Activated gamma-delta T cell (primary cell): ENCODE measurements at places on chromosomes 13 and 19.

- DNase-seq = no peak
These were observed 699 bp downstream of the TMEM259 start for GRCh38 chr19:1019980-1020867.

- no peak for DNase-seq
These were observed 14.5 kb downstream of the KLK4 start for GRCh38 chr19:50896591-50897190.

DNA sequence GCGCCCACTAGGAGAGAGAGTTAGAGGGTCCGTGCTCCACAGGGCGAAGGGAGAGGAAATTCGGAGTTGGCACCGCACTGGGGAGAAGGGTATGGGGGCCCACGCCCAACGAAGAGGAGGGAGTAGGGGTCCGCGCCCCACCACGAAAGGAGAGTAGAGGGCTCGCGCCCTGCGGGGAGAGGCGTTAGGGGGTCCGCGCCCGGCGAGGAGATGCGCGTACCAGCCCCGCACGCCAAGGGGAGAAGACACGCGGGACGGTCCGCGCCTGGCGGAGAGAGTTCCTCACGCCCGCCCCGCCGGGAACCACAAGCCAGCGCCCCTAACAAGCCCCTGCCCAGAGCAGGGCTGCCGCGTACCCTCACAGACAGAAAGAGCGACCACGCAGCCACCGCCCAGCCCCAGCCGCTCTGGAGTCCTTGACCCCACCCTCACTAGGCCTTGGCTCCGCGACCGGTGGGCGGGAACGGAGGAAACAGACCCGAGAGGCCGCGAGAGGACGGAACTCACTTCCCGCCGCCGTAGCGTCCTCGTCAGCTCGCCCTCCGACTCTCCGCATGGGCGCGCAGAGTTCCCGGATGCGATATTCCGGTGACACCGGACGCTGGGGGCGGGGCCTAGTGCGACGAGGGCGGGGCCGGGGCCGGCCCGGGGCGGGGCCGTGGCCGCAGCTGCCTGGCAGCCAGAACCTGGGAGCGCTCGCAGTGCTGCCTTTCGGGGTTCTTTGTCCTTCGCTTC, 20.0 kb upstream of the ZSCAN18 start:
- DNase-seq = peak; percentile 12

DNA sequence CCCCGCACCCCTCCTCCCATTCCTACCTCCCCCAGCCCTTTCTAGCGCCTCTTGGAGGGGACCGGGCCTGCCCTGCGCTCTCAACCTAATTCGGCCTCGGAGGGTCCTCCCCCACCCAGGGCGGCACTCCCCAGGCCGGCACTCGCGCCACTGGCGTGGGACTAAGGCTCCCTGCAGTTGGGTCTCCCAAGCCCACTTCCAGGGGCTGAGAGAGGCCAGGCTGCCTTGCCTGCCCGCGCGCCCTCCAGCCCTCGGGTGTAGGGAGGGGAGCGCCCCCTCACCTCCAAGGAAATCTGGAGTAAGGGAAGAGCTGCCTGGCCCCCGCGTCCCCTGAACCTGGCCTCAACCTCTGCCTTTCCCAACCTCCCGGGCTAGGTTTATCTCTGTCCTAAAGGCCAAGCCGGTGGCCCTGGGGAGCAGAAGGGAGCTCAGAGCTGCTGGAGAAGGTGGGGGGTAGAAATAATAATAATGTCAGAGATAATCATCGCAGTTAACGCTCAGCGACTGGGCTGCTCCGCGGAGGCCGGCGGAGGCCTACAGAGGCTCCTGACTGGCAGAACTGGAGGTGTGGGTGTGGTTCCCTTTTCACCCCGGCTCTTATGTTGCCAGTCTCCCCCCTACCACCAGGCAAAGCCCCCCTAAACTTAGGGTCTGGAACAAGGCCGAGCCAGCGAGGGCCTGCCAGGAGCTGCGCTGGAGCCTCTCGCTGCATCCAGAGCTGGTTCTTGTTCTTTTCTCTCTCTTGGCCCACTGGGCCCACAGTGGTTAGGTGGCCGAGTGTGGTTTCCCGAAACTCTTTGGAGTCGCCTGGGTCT, 9.6 kb downstream of the ZIC2 start:
- no peak for DNase-seq

GRCh38 chr13:21133077-21133476, 43.3 kb downstream of the SKA3 start:
- no peak for DNase-seq

DNA sequence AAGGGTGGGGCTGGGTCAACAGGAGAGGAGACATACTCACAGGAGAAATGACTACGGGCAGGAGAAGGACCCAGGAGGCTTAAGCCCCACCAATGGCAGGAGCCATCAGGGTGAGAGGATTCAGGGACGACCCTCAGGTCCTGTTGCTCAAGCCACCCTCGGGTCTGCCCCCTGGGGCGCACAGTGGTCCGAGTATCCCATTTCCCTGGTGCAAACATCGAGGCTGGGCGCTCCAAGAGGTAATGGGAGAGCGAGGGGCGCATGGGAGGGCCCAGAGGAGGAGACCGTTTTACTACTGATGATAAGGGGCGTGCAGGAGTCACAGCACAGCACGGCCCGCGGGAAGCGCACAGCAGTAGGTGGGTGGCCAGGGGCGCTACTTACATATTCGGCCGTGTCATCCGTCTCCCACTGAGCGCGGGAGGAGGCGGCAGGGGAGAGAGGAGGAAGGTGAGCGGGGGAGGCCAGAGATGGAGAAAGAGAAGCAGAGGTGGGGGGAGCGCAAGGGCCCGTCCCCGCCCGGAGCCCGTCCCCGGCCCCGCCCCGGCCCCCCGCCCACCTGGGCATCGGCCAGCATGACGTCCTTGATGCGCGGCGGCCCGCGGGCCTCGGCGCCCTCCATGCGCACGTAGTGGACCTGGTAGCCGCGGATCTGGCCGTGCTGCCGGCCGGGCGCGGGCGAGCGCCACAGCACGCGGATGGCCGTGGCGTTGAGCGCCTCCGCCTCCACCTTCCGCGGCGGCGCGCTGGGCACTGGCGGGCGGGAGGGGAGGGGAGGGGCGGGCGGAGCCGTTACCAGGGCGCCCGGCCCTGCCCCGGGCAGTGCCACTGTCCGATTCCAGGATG, 111.5 kb downstream of the PTPRS start:
- no peak for DNase-seq

DNA sequence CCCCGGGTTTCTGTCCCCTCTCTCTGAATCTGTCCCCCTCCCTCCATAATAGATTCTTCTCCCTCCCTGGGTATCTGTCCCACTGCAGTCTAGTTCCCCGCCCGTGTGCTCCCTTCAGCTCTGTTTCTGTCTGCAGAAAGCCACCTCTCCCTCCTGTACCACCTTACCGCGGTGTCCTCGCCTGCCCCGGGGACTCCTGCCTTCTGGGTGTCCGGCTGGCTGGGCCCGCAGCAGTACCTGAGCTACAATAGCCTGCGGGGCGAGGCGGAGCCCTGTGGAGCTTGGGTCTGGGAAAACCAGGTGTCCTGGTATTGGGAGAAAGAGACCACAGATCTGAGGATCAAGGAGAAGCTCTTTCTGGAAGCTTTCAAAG, 1.3 kb downstream of the FCGRT start:
- no peak for DNase-seq

DNA sequence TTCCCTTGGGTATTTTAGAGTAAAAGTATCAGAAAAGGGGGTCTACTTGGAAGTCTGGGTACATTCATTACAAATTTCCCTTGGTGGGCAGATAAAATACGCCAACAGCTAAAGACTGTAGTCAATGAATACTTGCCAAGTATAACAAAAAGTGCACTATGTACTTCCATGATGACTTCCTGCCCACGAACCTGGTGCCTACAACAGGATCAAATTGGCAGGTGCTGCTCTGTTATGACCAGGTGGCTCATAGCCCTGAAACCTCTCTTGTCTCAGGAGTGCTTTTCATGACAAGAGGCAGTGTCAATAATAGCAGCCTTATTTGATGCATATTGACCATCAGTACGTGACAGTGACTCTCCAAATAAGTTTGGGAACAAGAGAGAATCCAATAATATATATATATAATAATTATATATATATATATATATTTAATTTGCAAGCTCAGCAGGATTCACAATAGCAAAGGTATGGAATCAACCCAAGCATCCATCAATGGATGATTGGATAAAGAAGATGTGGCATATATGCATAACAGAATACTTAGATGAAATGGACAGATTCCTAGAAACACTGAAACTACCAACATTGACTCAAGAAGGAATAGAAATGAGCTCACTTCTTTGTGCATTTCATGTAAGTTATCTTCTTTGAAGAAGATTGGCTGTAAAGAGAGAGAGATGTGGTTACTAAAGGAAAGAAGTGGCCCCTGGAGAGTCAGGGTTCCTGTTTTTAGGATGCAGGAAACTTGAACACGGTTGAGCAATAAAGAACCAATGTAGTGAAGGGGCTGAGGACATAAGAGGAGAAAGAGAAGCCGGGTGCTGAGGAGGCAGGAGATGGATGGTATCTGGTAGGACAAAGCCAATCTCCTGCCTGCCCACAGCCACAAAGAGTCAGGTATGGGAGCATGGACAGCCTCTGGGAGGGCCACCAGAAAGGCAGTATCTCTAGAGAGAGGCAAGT, 52.0 kb upstream of the GTF2F2 start:
- DNase-seq = no peak

GRCh38 chr19:4913996-4914735, 4.9 kb downstream of the UHRF1 start:
- DNase-seq = no peak

DNA sequence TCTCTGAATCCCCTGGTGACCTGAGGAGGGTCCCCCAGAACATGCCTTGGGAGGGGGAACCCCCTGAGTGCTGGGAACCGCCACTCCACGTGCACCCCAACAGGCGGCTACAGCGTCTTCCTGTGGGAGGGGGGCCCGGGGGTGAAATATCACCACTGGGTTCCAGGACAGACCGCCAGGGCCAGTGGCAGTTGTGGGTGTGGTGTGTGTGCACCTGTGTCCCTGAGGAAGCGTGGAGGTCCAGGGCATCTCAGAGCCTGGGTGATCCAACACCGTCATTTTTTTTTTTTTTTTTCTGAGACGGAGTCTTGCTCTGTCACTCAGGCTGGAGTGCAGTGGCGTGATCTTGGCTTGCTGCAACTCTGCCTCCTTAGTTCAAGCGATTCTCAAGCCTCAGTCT, 4.2 kb downstream of the ADGRE5 start:
- DNase-seq = no peak

DNA sequence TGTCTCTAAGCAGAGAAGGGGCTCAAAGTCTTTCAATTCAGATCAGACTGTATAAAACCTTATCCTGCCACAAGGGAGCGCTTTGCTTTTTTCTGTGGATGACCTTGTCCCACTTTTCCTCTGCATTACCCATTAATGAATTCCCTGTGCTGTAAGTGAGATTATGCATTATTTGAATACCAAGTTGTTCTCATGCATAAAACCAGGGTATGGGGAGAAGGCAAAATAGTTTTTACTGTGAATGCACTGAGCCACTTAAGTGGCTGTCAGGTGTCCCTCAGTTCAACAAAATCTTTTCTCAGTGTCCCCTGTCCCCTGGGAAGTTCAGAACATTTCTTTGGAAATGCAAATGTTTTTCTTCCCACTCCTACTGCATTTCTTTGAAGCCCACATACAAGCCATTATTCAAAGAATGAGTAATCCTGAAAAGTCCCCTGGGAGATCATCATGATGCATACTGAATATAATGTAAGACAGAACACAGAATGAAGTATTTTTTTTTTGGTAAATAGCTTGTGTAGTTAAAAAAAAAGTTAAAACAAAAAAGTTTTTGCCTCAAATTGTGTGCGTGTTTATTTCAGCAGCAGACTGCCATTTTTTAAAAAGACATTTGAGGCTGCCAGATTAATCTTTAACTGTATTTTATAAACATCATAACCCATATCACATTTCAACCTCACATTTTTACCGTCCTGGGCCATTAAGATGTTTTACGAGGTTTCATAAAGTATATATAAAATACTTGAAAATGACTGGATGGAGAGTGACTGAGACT, 506.7 kb upstream of the PCDH9 start:
- no peak for DNase-seq

DNA sequence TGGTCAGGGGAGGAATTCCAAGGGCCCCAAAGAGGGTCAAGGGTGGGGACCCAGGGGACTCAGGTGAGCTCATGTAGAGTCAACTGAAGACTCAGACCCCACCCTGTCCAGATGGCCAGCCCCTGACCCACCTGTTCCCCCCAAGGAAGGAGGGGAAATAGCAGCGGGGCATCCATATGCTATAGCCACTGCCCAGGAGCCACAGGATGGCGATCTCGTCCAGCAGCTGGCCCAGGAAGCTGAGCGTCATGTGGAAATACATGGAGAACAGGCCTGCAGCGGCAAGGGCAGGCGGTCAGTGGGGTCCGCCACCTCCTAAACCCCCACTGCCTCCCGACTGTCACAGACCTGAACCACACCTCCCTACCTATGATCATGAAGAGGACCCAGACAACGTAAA, 21.4 kb downstream of the ACER1 start:
- no peak for DNase-seq

- DNase-seq = no peak
These were observed 11.6 kb downstream of the CLEC4G start for GRCh38 chr19:7720351-7720750.

GRCh38 chr13:111359237-111359915, 38.9 kb downstream of the TEX29 start:
- DNase-seq = no peak

DNA sequence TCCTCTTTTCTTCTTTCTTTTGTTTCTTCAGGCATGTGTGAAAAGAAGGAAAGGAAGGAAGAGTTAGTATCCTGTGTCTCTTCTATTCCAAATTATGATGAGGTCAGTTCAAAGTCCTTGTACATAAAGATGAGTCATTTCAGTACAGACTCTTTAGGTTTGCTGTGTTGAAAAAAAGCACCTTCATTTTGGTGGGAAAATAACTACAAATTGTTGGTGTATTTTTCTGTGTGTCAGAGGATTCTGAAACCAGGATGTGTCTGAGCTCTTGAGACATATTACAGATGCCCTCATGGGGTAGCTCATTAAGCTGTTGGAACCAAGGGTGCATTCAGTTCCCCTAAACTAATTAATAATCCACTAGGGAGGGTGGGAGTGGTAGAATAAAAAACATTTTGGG, 5.8 kb upstream of the HSPH1 start:
- no peak for DNase-seq
